Stimulated activated CD4-positive, alpha-beta T cell treated with anti-CD3 and anti-CD28 coated beads, Interleukin-2, amount 100 ng/mL, for 48 hours (primary cell): ENCODE measurements at places on chromosomes 13 and 19.

- no peak for DNase-seq
Observed at GRCh38 chr13:29136341-29136740, 316.2 kb downstream of the MTUS2 start.

- no peak for DNase-seq
Observed at GRCh38 chr19:2372076-2372612, 12.1 kb downstream of the TMPRSS9 start.

- no peak for DNase-seq
Observed at GRCh38 chr13:60922576-60923231, 492.9 kb downstream of the PCDH20 start.

- DNase-seq: no peak
Observed at GRCh38 chr13:54890976-54891375, 1862.4 kb downstream of the OLFM4 start.

DNA sequence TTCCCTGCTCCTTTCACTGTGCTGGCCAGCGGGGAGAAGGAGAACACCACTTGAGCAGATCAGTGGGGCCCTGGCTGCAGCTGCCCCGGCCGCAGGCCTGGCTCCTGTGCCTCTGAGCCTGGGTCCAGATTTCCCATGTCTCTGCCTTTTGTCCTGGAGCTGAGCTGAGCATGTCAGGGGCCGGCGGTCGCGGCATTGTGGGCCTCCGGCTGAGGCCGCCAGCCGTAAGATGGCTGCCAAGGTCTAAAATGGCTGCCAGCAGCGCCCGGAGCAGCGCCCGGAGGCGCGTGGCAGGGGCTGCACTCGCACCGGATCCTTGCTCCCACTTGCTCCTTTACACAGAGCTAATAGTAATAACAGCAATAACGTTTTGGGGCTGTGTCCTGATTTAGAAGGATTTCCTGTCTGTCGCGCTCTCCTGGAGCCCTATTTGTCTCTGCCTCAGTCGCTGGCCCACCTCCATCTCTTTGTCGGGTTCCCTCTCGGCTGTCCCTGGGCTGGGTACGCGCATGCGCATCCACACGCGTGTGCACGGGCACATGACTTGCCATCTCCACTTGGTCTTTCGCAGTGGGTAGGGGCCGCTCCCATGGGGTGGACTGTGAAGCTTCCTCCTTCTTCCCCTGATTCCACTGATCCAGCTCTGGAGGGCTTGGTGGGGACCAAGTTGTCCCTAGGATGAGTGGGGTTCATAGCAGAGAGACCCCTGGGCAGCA lies 32.1 kb downstream of the LYL1 start:
- DNase-seq: no peak

DNA sequence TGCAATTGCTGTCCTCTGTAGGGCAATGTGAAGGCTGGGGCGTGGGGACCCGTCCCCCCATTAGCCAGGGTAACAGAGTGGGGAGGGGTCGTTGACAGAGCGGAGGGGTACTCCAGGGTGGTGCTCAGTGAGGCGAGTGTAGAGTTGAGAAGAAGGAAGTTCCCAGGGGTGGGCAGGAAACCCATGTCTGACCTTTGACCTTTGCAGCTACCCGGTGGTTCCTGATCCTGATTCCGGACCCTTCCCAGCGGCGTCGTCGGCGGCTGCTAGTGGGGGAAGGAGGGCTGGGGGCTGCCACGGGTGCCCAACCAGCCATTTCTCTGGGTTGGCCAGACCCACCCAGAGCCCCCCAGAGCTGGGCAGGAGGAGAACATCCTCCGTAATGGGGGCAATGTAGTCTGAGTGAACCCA lies 2.1 kb upstream of the PLVAP start:
- no peak for DNase-seq

DNA sequence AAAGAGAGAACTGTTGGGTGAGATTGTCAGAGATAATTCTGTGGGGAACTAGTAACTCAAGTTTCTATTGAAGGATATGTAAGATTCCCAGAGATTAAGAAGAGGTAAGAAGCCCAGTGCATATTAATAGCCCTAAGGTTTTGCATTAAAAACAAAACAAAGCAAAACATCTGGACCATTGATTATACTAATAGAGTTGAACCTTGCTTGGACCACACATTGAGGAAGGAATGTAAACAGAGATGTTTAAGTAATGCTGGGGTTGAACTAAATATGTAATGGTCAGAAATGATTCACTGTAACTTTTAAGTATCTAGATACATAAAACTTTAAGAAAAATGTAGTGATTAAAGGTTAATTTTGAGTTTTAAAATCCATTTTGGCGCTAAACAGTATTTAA lies 1770.0 kb downstream of the PCDH9 start:
- DNase-seq: no peak

- DNase-seq: no peak
Observed at GRCh38 chr13:20390526-20391175, 135.0 kb downstream of the CRYL1 start.

DNA sequence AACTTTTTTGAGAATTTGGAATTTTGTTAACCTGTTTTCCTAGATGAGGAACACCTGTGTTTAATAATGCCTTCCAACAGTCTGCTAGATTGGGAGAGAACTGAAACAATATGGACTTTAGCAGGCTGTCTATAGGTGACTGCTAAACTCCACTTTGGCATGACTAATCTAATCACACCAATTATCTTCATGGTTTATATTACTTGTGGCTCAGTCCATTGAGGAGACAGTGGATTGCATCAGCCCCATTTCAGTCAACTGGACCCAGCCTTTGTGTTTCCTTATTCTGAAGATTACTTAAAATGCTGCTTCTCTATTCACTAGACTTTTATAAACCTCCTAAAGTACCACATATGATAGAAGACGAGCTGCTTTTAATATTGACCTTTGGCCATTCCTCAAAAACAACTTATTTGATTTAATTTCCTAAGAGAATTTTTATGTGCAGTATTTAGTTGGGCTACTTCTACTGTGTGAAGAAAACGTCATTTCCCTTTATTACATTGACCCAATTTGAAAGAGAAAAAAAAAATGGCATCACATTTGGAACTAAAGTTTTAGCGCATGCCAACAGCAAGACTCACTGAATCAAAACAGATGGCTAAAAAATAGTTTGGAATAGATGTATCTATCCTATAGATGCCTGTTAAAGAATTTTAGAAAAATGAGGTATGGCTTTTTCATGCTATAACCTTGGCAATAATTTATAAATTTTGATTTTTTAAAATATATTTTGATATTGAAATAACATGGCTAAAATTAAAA lies 295.8 kb downstream of the NDFIP2 start:
- DNase-seq: no peak

DNA sequence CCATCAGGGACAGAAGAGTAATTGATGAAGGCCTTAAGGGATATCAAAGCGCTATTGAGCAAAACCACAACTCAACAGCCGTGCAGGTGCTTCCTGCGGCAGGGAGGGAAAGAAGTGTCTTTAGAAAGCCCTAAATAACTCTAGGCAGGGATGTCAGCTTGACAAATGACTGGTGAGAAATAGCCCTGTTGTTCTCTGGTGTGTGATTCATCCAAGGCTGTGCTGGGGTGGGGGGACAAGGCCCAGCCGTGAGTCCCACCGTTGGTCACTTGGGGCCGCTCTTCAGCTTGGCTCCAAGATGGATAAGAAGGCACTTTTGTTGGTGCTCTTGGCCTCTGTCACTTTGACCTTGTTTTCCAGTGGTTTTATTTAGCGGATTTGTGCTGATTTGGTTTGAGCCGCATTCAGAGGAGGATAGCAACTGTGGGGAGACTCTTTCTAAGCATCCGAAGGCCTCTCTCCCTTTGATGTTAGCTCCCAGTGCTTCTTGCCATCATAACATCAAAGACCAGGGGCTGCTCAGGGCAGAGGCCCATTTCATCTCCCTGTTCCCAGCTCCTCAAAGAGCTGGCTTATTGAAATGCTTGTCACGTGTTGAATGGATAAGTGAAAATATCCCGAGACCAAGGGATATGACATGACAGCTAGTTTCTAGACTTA lies 130.3 kb upstream of the SERP2 start:
- no peak for DNase-seq
